ENCODE measurements at places on chromosomes 16 and 17.
A peak's percentile ranks its signal among the peaks of the same experiment; 100 is the strongest.

DNA sequence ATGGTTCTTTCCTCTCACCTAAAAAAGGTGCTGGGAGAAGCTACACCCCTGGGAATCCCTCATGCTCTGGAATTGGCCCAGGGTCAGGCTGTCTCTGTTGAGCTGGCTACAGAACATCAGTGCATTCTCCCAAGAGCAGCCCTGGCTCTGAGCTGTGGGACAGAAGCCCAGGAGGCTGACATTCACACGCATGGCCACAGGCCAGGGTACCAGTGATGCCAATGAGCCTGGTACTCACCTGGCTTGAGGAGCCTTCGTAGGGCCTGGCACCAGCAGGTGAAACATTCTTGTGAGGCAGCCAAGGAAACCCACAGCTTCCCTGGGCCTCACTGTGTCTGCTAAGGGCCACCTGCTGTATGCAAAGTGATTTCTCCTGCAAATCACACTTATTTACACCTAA is 121.7 kb upstream of the CCL2 start:
- DNase-seq, result no peak
- H3K4me1 ChIP-seq, result no peaks in the 10 kb centered on the region
- peaks cover 9% of the 10 kb centered on the region for H3K27me3 ChIP-seq
- H3K36me3 ChIP-seq, result no peaks in the 10 kb centered on the region
- H3K4me3 ChIP-seq, result no peak overlapping the region

DNA sequence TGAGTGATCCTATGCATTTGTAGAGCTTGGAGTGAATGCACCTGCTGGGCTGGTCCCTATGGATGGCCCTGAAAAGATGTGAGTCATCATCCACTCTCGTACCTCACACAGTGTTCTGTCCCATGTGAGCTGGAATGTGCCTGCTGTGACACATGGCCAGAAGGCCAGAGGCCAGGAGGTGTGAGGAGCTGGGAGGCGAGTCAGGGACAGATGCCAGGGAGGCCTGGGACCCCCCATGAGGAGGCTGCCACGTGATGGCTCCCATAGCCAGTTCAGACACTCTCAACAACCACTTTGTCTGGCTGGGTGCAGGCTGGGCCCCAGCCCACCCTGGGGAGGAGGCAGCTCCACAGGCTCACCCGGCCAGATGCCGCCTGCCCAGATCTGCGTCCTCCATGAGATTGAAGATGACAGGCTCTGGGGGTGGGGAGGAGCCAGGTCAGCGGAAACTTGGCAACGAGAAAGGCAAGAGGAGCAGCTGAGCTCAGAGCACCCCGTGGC is 168.8 kb downstream of the C16orf78 start:
- H3K4me3 ChIP-seq, result no peak overlapping the region
- no peaks in the 10 kb centered on the region for H3K27me3 ChIP-seq
- H3K4me1 ChIP-seq, result no peaks in the 10 kb centered on the region
- no peak for DNase-seq
- no peaks in the 10 kb centered on the region for H3K36me3 ChIP-seq

- H3K27me3 ChIP-seq, result no peaks in the 10 kb centered on the region
- H3K27ac ChIP-seq, result no peak overlapping the region
- peaks cover 42% of the 10 kb centered on the region for H3K4me1 ChIP-seq
- H3K36me3 ChIP-seq, result peaks cover 9% of the 10 kb centered on the region
These were observed 23.0 kb downstream of the IL21R start for GRCh38 chr16:27424772-27425498.

DNA sequence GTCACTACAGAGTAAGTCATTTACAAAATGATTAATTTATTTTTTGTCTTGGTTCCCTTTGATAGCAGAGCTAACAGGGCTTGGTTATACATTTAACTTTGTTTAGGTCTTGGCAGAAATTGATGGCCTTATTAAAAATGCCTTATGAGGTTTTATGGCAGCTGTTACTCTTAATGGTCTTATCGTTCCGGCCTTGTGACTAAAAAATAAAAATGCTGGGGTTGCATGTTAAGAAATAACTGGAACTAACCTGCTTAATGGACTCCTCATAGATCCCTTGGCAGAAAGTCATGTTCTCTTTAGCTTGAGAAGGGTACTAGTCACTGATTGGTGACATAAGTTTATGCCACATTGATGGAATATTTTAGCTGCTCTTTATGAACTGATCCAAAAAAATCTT is 18.3 kb downstream of the COX11 start:
- H3K4me1 ChIP-seq, result no peaks in the 10 kb centered on the region
- DNase-seq, result no peak

DNA sequence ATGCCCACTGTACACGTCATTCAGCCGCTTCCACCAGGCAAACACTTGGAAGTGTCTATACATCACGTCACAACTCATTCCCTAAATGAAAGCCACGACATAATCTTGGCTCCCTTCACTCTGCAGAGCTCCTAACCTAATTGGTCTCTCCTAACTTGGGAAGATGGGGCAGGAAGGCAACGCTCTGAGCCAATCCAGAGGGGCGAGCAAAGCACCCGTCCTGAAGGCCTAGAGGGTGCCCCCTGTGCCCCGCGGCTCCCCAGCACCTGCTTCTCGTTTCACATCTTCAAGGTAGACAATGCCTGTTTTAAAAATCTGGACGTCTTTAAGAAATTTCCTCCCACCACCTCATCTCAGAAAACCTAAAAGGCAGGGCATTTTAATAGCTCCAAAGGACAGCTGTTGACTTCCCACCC is 1.0 kb downstream of the CSNK2A2 start:
- H3K27me3 ChIP-seq, result no peaks in the 10 kb centered on the region
- H3K4me3 ChIP-seq, result peak overlapping the region; percentile 28
- H3K4me1 ChIP-seq, result peaks cover 18% of the 10 kb centered on the region

GRCh38 chr16:58222532-58223316 is 24.8 kb upstream of the CSNK2A2 start:
- no peaks in the 10 kb centered on the region for H3K27me3 ChIP-seq
- DNase-seq, result no peak
- no peak overlapping the region for H3K27ac ChIP-seq
- no peaks in the 10 kb centered on the region for H3K4me1 ChIP-seq
- no peak overlapping the region for H3K4me3 ChIP-seq

DNA sequence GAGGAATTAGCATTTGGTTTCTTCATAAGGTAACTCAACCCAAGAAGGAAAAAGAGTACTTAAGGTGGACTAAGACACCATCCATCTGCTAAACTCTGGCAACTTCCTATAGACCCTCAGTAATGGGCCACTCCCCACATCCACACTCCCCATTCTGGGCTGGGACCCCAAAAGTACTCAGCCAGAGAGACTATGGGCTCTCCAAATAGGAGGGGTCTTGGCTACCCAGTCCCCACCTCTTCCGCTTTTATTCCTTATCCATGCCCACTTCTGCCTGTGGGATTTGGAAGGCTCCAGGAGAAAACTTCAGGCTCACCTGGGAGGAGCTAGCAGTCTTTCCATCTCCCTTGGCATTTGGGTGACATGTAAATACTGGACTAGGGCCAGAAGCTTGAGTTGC is 164.5 kb upstream of the CCL2 start:
- H3K27ac ChIP-seq, result no peak overlapping the region
- H3K4me3 ChIP-seq, result no peak overlapping the region
- DNase-seq, result no peak

DNA sequence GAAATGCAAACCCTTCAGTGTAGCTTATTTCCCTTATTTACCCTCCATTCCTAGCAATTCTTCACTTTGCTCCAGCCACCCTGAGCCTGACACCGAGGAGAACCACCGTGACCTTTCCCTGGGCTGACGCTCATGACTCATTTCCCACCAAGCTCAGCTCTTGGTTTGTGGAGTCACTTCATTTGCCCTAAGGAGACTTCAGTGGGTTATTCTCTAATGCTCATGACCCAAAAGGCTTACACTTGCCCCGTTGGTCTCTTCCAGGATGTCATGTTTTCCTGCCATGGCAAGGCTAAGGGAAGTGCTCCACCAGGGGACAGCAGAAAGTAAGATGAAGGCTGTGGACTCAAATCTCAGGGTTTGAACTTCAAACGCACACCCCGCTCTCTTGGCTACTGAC is 161.0 kb downstream of the CBLN1 start:
- H3K27me3 ChIP-seq, result no peaks in the 10 kb centered on the region
- no peaks in the 10 kb centered on the region for H3K36me3 ChIP-seq
- no peak for DNase-seq
- H3K4me3 ChIP-seq, result no peak overlapping the region

DNA sequence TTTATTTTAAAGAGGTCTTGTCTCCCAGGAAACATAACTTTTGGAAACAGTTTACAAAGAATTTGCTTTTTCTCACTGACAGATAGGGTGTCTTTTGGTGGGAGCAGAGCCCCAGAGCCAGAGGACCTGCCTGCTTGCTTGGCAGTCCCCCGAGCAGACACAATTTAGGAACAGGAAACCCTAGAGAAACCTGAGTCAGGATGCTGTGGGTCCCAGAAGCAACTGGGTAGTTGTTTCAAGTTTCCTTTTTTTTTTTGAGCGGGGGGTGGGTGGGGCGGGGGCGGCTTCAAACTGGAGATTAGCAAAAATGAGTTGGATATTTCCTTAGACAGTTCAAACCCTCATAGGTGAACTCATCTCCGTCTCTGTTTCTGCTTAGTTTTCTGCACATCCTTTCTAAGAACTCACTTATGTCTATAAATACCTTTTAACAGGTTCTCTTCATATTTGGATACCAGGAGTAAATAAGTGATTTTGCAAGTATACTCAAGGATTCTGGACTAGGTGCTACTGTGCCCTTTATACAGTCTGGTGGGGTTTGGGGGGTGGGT is 135.1 kb downstream of the PRKCA start:
- no peaks in the 10 kb centered on the region for H3K36me3 ChIP-seq
- H3K4me1 ChIP-seq, result peaks cover 18% of the 10 kb centered on the region
- no peak for DNase-seq
- no peak overlapping the region for H3K4me3 ChIP-seq
- H3K27me3 ChIP-seq, result no peaks in the 10 kb centered on the region

DNA sequence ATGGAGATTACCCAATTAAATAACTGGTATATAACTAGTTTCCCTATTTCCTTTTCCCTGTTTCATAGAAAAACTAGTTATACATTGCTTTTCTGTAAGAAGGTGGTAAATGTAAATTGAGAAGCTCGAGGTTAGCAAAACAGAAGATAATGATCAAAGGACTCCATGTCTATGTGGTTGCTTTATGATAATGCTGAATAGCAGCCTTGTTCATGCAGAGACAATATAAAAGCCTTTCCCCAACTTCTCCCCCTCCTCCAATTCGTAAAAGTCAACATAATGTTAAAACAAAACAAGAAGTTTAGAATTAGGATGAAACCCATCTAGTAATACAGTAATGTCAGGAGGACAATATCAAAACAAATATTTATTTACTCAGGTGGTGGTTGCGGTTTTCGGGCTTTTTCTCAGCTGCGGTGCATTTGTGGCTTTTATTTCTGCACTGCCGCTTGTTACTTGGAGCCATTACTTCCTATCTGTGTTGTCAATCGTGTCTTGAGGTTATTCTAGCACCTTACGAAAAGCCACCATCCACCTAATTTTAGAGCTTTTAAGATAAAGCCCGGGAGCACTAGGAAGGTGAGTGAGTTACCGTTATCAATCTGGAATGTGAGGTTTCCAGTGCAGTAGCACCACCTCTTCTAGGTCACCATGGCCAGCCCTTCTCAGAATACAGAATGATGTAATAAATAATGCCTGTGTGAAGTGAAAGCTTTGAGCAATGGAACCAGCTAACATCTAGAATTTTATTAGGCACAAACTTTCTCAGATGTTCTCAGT is 297.5 kb downstream of the CDH13 start:
- DNase-seq, result peak; percentile 7
- H3K36me3 ChIP-seq, result no peaks in the 10 kb centered on the region
- peaks cover 17% of the 10 kb centered on the region for H3K4me1 ChIP-seq

DNA sequence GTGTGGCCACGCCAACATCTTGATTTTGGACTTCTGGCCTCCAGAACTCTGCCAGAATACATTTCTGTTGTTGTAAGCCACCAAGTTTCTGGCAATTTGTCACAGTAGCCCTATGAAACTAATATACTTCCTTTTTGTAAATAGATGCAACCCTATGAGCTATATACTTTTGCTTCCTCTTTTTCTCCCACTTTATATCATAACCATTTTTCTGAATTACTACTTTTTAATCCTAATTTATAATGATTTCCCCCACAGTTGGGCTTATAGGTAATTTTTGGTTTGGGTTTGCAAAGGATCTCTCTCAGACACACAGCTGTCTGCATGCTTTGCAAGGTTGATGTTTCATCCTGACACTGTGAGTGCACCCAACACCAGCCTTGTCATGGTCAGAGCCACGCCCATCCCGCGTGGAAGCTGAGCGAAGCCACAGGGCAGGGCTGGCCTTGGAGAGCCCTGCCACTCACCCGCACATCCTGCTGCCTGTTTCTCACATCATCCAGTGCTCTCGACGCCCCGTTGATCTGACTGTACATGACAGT is 5.8 kb downstream of the TRIM25 start:
- no peaks in the 10 kb centered on the region for H3K27me3 ChIP-seq
- peaks cover 9% of the 10 kb centered on the region for H3K4me1 ChIP-seq
- H3K4me3 ChIP-seq, result no peak overlapping the region
- peak overlapping the region; percentile 43 for H3K27ac ChIP-seq
- DNase-seq, result peak; percentile 24
- H3K36me3 ChIP-seq, result peaks cover 57% of the 10 kb centered on the region

- no peaks in the 10 kb centered on the region for H3K27me3 ChIP-seq
- no peaks in the 10 kb centered on the region for H3K4me1 ChIP-seq
- H3K27ac ChIP-seq, result no peak overlapping the region
- H3K36me3 ChIP-seq, result peaks cover 15% of the 10 kb centered on the region
- no peak overlapping the region for H3K4me3 ChIP-seq
These were observed 74.1 kb downstream of the SNX11 start for GRCh38 chr17:48181653-48182052.

GRCh38 chr16:53598511-53599275 is 95.7 kb upstream of the AKTIP start:
- no peaks in the 10 kb centered on the region for H3K36me3 ChIP-seq
- no peak for DNase-seq
- no peak overlapping the region for H3K27ac ChIP-seq
- no peaks in the 10 kb centered on the region for H3K4me1 ChIP-seq
- no peak overlapping the region for H3K4me3 ChIP-seq

GRCh38 chr17:81558941-81559806 is 7.0 kb upstream of the FAAP100 start:
- H3K36me3 ChIP-seq, result peaks cover 20% of the 10 kb centered on the region
- DNase-seq, result no peak
- H3K27me3 ChIP-seq, result no peaks in the 10 kb centered on the region
- no peak overlapping the region for H3K27ac ChIP-seq
- H3K4me1 ChIP-seq, result no peaks in the 10 kb centered on the region

DNA sequence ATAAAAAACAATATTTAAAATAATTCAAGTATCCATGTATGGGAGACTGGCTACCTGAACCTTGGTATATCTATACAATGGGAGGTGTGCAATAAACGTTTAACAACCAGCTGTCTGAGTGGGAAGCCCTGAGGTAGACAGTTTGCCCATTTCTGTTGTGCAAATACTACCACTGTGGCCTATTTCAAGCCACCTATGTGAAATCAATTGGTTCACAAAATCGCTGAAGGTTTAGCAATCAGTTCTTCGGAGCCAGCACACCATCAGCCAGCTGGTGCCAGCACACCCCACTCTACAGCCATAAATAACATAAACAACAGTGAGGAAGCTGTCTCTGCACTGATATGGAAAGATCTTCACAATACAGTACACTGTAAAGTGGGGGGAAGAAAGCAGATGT is 46.7 kb upstream of the KDM8 start:
- no peak overlapping the region for H3K27ac ChIP-seq
- H3K27me3 ChIP-seq, result no peaks in the 10 kb centered on the region
- no peak overlapping the region for H3K4me3 ChIP-seq
- no peak for DNase-seq
- peaks cover 8% of the 10 kb centered on the region for H3K4me1 ChIP-seq
- H3K36me3 ChIP-seq, result no peaks in the 10 kb centered on the region

GRCh38 chr17:71330099-71330375 is 790.8 kb upstream of the SOX9 start:
- no peaks in the 10 kb centered on the region for H3K4me1 ChIP-seq
- no peak overlapping the region for H3K27ac ChIP-seq
- DNase-seq, result no peak
- H3K36me3 ChIP-seq, result no peaks in the 10 kb centered on the region
- no peaks in the 10 kb centered on the region for H3K27me3 ChIP-seq
- H3K4me3 ChIP-seq, result no peak overlapping the region

All from T-cell (primary cell).